ENCODE measurements at places on chromosomes 7 and 10. TPM values are rescaled to one million over a fixed set of nuclear protein-coding genes. Genes with fewer than 3 reads are reported as not detected.
A peak's percentile ranks its signal among the peaks of the same experiment; 100 is the strongest.

GRCh38 chr7:145862212-145862611 lies 254.4 kb upstream of the CNTNAP2 start:
- DNase-seq, result no peak

Gene ACBD7
- 9.3 TPM for total RNA-seq

GRCh38 chr7:154343778-154344412 lies 291.7 kb downstream of the DPP6 start:
- DNase-seq, result no peak

Gene MYH16
- 0.78 TPM for total RNA-seq

GRCh38 chr10:113517165-113517900 lies 35.5 kb upstream of the HABP2 start:
- no peak for DNase-seq

Gene LYZL1
- not detected for total RNA-seq

- peak; percentile 60 for DNase-seq
Observed at GRCh38 chr10:33542752-33543505, 208.5 kb upstream of the NRP1 start.

DNA sequence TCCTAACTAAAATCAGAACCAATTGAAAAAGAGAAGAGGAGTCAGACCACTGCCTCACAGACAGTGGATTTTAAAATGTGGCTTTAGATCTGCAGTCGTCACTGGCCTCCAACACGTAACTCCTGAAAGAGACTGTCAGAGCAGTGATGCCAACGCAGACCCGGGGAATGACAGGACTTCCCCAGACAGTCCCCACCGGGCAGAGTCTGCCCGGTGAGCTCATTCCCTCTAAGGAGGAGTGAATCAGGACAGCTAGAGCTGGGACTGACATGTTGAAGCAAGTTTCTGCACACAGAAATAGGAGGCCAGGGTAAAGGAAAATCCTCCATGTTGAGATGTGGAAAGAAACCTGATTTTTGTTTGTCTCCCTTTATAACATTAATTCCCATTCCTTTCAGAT lies 105.0 kb downstream of the TES start:
- peak; percentile 77 for DNase-seq

- no peak for DNase-seq
Observed at GRCh38 chr10:62071846-62072281, 170.4 kb downstream of the ARID5B start.

Gene MRLN
- not detected for total RNA-seq

- no peak for DNase-seq
Observed at GRCh38 chr7:115136796-115137443, 215.0 kb downstream of the MDFIC start.

GRCh38 chr7:31092606-31093005 lies 40.5 kb downstream of the ADCYAP1R1 start:
- no peak for DNase-seq

GRCh38 chr10:119859420-119860258 lies 13.0 kb downstream of the MCMBP start:
- peak; percentile 21 for DNase-seq

GRCh38 chr7:127254163-127254684 lies 1.5 kb upstream of the GRM8 start:
- no peak for DNase-seq

- DNase-seq, result no peak
Observed at GRCh38 chr10:133235932-133236331, 1.7 kb upstream of the VENTX start.

GRCh38 chr7:120724955-120725354 lies 133.0 kb downstream of the TSPAN12 start:
- no peak for DNase-seq

DNA sequence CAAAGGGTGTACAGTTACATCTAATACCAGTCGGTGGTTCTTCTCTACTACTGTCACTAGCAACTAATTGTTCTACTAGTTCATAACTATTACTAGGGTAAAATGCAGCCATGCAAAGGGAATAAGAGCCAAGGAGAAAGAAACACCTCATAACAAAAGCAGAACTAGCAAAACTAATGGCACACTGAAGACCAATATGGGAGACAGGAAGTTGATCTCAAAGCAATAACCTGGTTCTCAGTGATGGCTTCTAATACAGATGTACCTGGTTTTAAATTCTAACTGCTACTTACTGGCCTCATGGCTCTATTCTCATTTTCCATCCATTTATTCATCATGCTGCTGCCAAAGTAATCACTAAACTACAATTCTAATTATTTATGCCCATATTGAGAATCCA lies 170.3 kb downstream of the SEMA3E start:
- no peak for DNase-seq

Gene CLDN12
- total RNA-seq, result 35.8 TPM

Gene ZNF107
- 7.1 TPM for total RNA-seq

DNA sequence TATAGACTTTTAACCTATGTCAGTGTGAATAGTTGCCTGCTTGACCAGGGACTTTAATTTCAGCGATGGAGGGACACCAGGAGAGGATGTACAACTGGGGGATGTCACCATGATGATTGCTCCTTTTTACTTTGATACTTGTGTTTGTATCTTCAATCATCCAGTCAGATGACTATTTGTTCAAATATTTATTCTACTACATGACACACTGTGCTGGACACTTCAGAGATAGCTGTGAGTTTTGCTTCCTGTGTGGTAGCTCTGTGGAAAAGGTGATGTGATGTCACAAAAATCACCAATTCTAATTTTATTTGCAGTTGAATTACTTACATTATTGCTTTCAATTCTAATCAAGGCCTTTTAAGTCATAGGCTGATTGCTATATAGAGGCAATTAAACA lies 62.7 kb upstream of the CREB5 start:
- peak; percentile 32 for DNase-seq

Gene POT1
- 34.6 TPM for total RNA-seq

DNA sequence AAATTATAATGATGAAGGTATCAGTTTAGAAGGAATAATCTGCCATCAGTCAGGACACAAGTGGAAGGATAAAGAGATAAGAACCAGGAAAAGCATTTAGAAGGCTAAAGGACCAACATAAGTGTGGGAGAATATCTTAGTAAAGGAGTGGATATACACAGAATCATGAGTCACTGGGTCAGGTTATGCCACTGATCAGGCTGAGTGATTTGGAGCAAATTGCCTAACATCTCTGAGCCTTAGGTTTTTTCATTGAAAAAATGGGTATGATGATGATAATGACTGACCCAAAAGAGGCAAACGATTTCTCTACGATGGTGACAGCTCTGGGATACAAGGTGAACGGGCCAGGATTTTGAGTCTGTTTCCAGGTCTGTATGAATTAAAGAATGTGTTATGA lies 2.8 kb upstream of the CUL1 start:
- DNase-seq, result no peak

Gene OR2A5
- not detected for total RNA-seq

Gene SH2D4B
- total RNA-seq, result 0.07 TPM

Gene NODAL
- not detected for total RNA-seq

GRCh38 chr10:112374724-112375541 lies 1.0 kb downstream of the ACSL5 start:
- peak; percentile 23 for DNase-seq

DNA sequence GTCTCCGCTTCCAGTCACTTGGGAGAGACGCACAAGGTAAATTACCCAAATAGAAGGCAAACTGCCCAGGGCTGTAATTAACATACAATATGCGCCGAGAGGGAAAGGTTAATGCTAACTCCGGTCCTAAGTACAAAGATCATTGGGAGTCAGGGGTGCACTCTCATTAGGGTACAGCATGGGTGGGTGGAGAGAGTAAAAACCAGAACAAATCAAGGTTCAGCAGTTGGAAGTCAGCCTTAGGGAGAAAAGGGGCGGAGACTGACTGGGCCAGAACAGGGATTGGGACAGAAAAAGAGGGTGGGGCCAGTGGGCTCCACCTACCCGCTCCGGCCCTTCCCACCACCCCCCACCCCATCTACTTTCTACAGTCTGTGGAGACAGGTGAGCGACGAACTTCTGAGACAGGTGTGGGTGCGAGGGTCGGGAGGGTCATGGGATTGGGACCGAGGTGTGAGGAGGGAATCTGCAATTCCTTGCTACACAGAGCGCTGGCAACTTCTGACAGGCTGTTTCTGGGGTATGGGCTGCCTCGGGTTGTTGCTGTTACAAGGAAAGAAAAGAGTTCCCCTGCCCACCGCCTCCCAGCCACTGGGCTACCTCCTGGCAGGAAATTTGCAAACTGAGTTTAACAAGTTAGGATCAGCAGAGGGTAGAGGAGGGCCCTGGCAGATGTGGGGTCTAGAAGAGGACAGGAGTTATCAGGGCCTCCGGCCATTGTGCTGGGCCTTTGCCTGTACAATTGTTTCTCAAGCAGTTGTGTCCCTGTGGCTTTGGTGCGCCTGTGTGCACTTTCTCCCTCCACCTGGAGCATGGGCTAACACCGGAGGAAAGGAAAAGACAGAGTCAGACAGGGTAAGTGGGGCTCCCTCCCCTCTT lies at the start of gene TMEM139:
Gene TMEM139 (plus strand): TSS at position 368 of the 879 bp plus-strand sequence. CDS start 1,000 bp downstream, outside the sequence.
- DNase-seq, result peak; percentile 19

GRCh38 chr7:136114966-136115762 lies 138.0 kb upstream of the MTPN start:
- peak; percentile 29 for DNase-seq

DNA sequence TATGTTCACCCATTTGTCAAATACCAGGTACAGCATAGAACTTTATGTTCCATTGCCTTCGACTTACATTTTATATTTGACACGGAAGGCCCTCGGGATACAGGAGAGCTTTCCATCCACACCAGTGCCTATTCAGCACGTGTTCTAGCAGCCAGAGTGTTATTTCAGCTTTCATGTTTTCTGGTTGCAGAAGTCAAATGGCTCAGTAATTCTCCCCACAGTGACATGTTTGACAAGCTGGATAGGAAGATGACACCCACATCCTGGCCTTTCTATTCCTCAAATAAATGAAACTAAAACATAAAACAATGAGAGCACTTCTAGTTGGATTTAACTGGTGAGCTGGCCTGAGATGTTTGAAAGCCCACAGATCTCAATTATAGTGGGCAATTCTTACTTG lies 173.4 kb downstream of the SORCS1 start:
- no peak for DNase-seq

GRCh38 chr7:45978010-45978681 lies 57.1 kb upstream of the IGFBP3 start:
- DNase-seq, result peak; percentile 98

DNA sequence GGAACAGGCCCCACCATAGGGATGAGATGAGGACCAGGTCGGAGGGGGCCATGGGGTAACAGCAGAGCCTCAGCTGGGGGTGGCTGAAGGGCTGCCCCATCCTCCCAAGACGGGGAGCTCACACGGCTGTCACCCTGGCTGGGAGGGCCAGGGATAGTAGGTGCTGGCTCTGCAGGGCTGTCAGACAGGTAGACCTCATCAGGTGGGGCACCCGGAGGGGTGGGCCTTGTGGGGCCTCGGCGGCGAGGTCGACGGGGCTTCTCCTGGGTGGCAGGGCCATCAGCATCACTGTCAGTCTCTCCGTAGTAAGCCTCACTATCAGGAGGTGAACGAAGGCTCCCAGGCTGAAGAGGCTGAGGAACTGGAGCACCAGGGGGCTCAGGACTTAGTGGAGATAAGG lies 2.6 kb downstream of the SYNPO2L start:
- no peak for DNase-seq

- DNase-seq, result no peak
Observed at GRCh38 chr7:6234384-6234783, 38.0 kb downstream of the CYTH3 start.

DNA sequence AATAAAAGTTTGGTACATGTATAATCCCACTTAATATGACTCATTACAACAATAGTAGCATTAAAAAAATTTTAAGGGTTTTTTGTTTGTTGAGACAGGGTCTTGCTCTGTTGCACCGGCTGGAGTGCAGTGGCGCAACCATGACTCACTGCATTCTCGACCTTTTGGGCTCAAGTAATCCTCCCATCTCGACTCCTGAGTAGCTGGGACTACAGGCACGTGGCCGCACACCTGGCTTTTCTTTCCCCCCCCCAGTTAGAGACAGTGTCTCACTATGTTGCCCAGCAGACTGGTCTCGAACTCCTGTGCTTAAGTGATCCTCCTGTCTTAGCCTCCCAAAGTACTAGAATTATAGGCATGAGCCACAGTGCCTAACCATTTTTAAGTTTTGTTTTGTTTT lies 40.7 kb downstream of the KMT2C start:
- peak; percentile 53 for DNase-seq

Measured in A172 (cell line).